Stimulated activated CD4-positive, alpha-beta T cell treated with anti-CD3 and anti-CD28 coated beads, Interleukin-4, amount 100 ng/mL, for 24 hours (primary cell): ENCODE measurements at places on chromosomes 12 and 14.

DNA sequence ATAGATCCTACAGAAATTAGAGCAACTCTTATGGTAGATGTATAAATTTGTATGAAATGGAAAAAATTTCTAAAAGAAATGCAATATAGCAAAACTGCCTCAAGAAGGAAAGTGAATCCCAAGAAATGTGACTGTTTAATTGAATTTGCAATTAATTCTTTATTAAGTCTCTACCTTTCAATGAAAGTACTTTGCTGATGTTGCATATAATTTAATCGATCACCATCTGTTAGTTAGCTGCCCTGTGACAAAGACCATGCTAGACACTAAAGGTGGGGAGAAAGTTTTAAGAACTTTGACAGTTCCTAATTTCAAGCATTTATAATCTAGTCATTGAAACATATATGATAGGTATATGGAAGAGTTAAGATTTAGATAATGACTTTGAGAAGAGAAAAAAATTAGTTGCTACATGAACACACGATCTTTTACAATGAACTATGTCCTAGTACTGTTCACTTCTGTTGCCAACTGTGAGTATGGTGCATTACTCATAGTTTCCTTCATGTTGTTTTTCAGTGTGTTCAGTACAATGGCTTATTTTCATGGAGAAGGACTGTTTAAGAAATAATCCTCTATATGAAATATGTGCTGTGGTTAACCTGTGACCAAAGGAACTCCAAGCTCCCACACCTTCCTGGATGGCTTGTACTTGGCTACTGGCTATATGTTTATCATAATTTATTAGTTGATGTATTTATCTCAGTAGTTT, 128.4 kb downstream of the METTL25 start:
- DNase-seq, result no peak

GRCh38 chr12:65306366-65307168, 28.1 kb downstream of the MSRB3 start:
- no peak for DNase-seq

- no peak for DNase-seq
Observed at GRCh38 chr14:44945264-44945663, 16.5 kb downstream of the KLHL28 start.

DNA sequence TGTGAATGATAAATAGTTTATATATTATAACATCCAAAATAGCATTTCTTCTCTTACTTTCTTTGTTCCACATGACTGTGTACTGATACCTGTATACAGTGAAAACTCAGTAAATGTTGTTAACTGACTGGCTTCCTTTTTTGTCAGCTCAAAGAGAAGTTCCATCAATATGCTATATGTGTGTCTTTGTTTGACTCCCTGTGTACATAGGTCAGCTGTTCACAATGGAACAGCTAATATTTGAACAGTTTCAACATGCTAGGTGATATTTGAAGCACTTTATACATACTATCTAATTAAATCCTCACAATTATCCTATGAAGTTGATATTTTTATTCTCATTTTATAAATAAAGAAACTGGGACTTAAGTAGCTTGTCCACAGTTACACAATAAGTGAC, 15.3 kb upstream of the KICS2 start:
- no peak for DNase-seq

- DNase-seq, result no peak
Observed at GRCh38 chr12:60100160-60100559, 504.3 kb downstream of the SLC16A7 start.

- DNase-seq, result no peak
Observed at GRCh38 chr12:20696181-20696905, 1.2 kb downstream of the SLCO1C1 start.

- no peak for DNase-seq
Observed at GRCh38 chr12:94753036-94753679, 102.8 kb upstream of the TMCC3 start.

DNA sequence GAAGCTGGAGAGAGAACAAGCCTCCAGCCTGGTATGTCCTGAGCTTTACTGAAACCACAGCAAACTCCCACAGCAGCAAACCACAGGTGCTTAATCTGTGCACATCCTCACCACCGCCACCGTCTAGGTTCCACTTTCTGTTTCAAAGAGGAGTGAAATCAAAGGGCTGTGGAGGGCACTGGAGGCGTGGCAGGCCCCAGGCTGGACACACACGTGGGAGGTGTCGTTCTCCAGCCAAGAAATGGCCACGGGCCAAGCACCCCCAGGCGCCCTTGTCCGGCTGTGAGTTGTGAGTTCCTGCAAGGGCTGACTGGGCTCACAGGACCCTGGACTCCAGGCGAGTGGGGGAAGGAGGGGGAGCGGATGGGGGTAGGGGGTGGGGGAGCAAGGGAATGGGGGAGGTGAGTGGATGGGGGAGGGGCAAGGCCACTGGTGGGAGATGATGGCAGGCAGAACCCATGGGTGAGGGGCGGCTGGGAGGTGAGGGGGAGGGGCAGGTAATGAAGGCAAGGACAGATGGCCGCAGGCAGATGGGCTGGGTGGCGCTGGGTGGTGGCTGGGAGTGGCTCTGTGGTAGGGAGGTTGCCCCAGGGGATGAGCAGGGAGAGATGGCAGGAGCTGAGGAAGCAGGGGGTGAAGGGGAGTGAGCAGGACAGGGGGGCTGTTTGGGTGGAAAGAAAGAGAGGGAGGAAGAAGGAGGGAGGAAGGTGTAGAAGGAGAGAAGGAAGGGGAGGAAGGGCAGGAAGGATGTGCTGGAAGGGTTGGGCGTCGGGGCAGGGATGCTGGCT, 86.7 kb downstream of the NCOR2 start:
- peak; percentile 40 for DNase-seq

DNA sequence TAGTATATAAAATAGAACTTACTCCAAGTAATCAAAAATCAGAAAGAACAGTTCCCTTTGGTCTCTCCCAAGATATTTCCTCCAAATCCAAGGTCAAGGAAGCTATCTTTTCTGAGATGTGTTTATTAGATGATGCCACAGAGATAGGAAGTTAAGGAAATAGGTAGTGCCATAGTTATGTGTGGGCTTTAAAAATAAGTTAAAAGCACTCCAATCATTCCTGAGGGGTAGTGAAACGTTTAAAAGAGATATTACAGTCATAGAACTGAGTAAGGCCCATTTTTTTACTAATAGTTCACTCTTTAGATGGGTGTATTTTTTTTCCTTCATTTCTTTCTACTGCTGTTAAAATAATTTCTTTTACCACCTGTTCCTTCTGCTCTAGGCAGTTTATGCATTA, 1630.9 kb upstream of the SEL1L start:
- no peak for DNase-seq

DNA sequence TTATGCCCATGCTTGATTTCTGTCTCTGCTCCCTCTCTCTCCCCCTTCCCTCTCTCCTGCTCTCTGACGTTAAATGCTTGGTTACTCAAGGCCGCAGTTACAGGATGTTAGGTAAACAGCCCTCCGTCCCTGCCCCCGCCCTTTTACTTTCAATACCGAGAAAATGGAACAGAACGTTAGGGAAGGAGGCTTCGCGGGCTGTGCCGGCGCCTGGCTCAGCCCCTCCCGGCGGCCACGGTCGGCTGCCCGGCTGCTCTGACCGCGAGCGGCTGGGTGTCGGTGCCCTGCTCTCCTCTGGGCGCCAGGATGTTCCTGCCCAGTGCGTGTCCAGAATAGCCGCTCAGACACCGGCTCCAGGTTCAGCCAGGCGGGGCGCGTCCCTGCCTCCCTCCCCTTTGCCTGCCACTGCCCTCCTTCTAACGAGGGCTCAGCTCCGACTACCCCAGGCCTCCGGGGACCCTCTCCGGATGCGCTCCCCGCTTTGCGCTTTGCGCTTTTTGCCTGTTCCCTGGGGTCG, 166.1 kb downstream of the ADCK1 start:
- no peak for DNase-seq

DNA sequence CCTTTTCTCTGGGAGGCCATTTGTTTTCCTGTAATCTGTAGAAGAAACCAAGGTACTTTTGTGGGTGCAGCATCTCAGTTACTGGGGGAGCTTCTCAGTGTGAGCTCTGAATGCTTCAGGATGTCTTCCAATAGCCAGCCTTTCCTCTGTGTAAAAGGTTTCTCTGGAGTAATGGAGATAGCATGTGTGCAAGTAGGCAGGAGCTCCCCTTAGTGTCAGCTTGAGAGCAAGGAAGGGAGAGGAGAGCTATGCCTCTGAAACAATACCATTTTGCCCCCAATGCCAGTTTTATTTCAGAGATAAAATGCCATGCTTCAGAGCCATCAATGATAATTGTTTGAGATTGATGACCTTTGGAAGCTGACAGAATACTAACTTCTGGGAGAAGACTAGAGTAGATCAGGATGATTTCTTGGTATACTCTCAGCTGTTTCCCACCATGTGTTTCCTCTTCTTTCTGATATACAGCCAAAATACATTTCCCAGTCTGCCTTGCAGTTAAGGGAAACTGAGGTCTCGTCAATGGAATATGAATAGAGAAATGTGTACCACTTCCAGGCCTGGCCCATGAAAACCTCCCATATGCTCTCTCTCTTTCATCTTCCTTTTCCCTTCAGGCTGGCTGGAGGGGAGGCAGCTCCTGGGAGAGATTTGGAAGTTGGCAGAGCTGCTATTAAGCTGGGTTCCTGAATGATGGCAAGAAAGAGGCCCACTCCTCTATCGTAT, 125.7 kb downstream of the CRADD start:
- DNase-seq, result no peak

GRCh38 chr14:61607570-61608244, 87.6 kb upstream of the HIF1A start:
- DNase-seq, result no peak

DNA sequence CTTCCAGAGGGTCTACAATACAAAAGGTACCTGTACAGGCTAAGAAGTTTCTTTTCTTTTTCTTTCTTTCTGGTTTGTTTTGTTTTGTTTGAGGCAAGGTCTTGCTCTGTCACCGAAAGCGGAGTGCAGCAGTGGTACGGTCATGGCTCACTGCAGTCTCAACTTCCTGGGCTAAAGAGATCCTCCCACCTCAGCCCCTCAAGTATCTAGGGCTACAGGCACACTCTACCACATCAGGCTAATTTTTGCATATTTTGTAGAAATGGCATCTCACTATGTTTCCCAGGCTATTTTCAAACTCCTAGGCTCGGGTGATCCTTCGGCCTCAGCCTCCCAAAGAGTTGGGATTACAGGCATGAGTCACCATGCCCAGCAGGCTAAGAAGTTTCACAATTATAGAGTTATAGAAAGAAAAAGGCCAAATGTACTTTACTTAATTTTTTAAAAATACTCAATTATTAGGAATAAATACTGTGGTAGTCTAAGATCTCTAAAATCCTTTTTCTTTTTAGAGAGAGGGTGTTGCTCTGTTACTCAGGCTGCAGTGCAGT, 3.0 kb upstream of the PIGH start:
- DNase-seq, result no peak

DNA sequence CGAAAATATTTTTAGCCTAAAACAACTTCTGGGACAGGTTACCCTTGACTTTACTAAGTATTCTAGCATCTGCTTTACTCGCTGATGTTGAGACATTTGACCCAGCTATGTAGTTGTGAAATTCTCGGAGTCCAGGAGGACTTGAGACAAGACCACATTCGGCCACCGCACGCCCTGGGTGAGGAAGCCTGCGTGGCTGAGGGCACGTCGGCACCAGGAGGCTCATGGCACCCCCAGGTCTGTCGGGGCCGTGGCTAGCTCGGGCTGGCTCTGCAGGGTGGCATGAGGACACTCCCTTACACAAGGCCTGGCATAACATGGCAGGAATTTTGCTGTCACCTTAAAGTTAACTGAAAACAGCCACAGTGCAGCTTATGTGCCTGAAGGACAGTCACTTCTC, 58.1 kb upstream of the MMP17 start:
- DNase-seq, result no peak

GRCh38 chr14:37584211-37585100, 10.6 kb downstream of the FOXA1 start:
- DNase-seq, result no peak

- DNase-seq, result no peak
Observed at GRCh38 chr12:49535921-49536525, 2.8 kb upstream of the KCNH3 start.

GRCh38 chr12:132219323-132219722, 75.1 kb downstream of the NOC4L start:
- DNase-seq, result no peak

DNA sequence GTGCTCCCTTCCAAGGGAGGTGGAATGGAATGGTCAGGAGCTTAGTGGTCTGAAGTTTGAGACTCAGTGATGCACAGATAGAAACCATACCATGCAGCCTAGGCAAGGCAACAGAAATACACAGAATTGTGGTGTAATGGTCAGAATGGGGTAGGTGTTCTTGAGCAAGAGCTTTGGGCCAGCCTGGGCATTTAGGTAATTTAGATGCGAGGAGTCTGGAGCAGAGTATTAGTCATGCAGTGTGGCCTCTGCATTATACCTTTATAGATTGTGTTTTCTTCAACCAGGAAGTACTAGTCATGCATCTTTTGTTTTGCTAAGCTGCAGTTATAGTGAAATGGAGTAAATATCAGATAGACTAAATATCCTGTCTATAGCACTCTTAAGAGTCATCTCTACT, 118.3 kb downstream of the DAAM1 start:
- DNase-seq, result no peak

DNA sequence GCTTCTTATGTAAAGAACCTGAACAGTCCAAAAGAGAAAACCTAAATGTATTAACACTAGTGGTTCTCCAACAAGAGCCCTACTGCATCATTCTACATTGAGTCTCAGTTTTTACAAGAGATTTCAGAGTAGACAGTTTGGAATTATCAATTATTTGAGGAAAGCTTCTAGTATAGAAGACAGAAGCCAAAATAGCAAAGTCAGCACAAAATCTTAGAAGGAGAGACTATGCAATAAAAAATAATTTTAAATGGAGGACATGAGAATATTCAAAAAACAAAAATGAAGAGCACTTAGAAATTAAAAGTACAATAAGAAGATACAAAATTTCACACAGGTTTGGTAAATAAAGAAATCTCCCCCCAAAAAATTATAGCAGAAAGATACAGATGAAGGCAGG, 406.3 kb upstream of the USP15 start:
- DNase-seq, result no peak

- DNase-seq, result no peak
Observed at GRCh38 chr12:20272801-20273200, 95.5 kb upstream of the PDE3A start.

DNA sequence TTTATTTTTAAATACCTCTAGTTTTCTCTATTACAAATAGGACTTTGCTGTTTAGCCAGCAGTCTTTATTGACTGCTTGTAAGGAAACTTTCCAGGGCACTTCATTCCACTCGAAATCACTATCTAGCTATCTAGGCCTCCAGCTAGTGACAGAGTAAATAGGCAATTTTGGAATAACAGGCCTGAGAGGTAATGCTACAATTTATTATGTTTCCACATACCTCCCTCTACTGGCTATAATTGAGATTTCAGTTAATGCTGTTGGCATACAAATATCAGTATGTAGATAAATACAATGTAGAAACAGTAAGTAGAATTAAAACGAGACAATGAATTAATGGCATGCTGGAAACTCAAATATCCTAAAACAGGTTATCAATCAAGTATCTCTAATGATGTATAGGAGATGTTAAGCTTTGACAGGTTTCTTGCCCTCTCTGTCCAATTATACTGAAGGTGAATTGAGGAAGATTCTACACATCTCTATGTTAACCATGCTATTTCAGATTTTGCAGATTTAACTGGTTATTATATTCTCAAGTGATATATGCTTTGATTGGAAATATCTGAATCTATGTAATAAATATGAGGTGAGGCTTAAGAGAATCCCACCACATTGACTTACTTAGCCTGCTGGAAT, 7.2 kb downstream of the DTD2 start:
- no peak for DNase-seq
